ENCODE measurements at places on chromosomes 5 and 9.

- no peak for DNase-seq
Observed at GRCh38 chr5:82859451-82860140, 217.6 kb downstream of the TMEM167A start.

- DNase-seq = no peak
Observed at GRCh38 chr5:151100681-151101080, 19.8 kb upstream of the TNIP1 start.

DNA sequence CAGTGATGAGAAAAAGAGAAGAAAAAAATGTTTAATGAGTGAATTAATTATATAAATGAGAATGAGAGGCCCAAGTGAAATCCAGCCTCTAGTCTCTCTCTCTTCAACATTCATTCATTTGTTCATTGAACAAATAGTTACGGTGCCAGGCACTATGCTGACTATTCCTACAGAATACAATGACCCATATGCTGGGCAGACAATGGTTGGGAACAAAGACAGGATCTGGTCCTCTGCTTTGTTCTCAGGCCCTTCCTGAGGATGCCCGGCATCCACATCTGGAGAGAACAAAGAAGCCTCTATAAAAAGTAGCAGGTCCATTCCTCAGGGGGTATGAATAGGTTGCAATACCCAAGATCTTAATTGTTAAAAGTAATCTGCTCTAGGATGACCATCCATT lies 6.9 kb downstream of the ADAM19 start:
- DNase-seq = no peak

DNA sequence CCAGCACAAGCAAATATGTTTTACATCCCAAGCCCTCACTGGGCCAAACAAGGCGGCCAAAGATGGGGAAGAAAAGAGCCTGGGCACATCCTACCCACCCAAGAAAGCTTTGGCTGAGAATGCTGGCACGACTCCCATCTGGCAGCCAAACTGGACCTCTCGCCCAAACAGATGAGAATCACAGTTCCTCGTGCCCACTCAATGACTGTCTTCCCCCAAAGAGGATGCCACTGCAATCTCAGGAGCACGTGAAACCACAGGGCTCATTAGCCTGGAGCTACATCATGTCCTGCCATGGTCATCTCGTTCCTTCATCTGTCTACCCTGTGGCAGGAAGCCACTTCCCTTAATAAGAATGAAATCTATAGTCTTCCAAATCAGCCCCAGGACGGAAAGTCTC lies 536.8 kb downstream of the BNC2 start:
- DNase-seq = no peak

DNA sequence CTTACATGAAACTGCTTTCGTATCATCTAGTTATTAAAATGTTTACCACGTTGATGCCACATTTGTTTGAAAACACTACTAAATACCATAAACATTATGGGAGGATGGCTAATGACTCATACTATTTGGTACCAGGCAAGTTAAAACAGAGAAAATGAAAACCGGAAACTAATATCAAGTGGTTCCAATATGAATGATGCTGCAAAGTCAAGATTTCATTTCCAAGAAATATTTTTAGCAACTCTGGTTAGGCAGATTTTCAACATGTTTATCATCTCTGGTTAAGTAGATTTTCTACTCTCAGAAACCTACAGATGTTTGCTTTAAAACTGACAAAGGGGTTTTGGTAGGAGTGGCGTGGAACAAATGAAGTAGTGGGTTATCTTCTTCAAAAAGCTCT lies 4.9 kb upstream of the F2R start:
- no peak for DNase-seq

- no peak for DNase-seq
Observed at GRCh38 chr5:86768699-86769202, 151.0 kb downstream of the COX7C start.

DNA sequence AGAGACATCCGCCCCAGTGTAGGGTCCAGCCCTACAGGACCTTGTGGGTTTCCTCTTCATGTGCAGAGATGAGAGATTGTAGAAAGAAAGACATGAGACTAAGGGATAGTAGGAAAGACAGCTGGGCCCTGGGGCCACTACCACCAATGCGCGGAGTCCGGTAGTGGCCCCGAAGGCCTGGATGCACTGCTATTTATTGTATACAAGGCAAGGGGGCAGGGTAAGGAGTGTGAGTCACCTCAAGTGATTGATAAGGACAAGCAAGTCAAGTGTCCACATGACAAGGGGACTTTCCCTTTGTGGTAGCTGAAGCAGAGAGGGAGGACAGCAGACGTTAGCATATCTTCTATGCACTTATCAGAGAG lies 6.2 kb upstream of the TMEM141 start:
- DNase-seq = no peak

DNA sequence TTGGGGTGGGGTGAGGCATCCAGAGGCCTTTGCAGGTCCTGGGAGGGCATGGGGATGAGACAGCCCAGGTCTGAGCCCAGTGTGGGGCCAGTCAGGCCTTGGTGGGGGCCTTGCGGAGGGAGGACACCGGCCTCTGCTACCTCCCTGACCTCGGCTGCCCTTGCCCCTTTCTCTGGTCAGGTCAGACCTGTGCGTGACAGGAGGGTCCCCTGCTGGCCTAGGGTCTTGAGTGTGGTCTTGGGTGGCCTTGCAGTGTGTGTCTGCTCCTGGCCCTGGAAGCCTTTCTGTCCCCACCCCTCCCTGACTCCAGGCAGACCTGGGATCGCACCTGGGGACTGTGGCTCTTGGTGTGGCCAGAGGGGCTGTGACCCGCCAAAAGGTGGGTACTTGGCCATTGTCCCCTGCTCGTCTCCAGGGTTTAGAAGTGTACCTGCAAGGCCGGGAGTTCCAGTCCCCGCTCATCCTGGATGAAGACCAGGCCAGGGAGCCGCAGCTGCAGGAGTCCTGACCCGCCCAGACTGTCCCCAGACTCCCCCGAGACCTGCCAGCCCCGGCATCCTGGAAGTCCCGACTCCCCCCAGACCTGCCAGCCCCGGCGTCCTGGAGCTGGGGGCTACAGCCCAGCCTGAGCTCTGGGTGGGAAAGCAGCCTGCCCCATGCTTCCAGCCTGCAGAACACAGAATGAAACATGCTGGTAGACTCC lies 4.4 kb upstream of the MAN1B1 start:
- no peak for DNase-seq

DNA sequence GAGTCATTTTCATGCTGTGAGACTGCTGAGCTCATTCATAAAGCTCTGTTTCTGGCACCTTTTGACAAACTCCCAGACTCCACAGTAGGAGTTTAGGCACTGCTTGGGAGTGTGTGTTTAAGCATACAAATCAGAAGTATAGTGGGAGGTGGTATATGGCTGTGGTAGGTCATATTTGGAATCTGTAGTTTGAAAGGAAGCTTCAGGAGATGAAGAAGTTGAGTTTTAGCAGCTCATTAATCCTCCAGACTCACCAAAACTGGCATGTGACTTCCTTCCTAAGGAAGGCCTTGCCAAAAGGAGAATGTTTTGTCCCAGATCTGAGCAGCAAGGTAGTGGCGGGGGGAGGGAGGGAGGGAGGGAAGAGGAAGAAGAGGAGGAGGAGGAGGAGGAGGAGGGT lies 52.8 kb downstream of the SAXO1 start:
- DNase-seq = no peak

- no peak for DNase-seq
Observed at GRCh38 chr5:152376886-152377285, 28.2 kb downstream of the NMUR2 start.

Measured in anterior cingulate cortex (tissue), 58 donors.